ENCODE measurements at places on chromosomes 16 and 17.

DNA sequence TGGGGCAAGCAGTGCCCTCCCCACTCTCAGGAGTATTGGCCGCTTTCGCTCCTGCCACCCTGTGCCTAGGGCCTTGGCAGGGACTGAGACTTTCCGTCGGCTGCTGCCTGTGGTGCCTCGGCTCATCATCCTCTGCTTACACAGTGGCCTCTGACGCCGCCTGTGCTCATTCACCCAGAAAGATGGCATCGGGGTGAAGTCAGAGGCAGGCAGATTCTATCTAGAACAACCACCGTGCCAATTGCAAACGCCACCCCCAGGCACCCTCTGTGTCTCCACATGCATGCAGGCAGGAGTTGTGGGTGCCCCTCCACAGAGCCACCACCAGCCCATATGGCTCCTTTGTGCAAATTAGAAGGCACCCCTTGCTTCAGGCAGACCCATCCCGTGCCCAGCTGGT is 154.2 kb upstream of the GSE1 start:
- no peak for DNase-seq

DNA sequence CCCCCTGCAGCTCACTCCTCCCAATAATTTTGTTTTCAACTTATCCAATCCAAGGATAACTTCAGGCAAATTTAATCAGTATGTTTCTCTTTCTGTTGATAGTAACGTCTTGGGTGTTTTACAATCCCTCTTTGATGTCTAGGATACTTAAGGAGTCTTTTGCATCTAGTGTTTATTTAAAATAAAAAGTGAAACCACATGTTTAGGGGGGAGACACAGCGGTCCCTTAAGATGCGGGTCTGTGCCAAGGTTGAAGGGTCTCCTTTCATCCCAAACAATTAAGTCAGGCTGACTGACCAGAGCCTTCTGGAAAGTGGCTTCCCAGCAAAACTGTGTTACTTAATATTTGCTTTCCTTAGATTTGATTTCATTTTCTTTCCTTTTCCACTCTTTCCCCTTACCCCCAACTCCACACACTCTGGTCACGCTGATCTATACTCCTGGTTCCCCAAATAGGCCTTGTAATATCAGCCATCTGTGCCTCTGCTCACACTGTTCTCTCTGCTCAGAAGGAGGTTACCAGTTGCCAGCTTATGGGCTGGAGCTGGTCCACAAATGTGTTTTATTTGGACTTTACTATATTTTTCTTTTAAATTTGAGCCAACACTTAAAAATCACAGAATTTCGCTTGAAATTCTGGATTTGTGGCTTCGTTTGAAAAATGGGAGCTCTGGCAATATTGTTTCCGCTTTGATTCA is 11.2 kb downstream of the ANKS4B start:
- DNase-seq = no peak

GRCh38 chr17:64092113-64092512 is 37.8 kb downstream of the ERN1 start:
- DNase-seq = no peak

DNA sequence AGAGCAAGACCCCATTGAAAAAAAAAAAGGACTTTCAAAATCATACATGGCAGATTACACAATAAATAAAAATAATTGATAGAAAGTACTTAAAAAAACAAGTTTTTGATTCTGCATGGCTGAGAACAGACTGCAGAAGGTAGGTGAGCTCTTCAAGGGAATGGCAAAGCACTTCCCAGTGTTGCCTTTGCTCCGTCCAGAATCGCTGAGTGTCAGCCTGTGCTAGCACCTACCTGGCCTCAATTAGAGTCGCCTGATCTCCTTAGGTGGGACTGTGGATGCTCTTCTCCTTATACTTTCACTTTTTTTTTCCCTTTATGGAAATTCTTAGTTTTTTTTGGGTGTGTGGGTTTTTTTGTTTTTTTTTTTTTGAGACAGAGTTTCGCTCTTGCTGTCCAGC is 6.0 kb upstream of the TMEM220 start:
- DNase-seq = no peak

DNA sequence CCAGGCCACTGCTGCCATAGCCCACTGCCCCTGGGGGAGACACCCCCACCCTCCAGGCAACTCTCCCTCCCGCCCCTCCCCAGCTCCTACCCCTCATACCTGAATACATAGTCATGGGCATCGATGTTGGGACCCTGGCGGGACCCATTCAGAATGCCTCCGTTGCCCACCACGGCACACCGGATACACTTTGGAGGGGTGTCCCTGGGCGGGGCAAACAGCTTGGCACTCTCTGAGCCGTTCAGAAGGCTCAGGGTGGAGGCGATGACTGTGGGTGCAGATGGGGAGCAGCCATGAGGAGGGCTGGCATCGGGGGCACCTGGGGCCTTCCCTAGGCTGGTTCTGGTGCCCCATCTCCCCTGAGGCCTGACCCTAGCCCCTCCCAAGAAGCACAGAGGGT is 12.6 kb downstream of the ST6GALNAC2 start:
- no peak for DNase-seq

GRCh38 chr17:65130832-65131231 is 6.3 kb upstream of the RGS9 start:
- DNase-seq = no peak

DNA sequence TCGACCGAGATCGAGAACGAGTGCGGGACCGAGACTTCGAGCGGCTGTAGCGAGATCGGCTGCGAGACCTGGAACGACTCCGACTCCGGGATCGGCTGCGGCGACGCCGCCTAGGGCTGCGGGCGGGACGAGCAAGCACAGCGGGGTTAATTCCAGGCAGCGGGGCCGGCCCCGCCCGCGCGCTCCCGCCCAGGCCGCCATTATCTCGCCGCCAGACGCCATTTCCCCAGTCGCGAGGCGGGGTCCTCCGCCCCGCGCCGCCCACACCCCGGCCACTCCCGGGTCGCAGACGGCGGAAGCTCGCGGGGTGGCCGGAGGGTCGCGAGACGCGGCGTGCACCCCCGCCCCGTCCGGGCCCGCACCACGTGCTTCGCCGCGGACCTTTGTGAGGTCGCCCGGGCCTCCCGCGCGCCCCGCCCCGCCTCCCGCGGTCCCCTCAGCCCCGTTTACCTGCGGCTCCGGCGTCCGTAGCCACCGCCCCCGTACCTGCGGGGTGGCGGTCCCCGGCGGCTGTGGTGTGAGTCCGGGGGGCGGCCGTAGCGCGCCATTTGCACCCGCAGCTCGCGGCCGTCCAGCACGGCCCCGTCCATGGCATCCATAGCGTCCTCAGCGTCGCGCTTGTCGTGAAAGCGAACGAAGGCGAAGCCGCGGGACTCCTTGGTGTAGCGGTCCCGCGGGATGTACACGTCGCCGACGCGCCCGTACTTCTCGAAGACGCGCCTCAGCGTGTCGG is 616 bp downstream of the SRSF2 start:
- peak; percentile 40 for DNase-seq

- no peak for DNase-seq
These were observed 37.7 kb downstream of the USP32 start for GRCh38 chr17:60354223-60354622.

- DNase-seq = no peak
These were observed 23.2 kb downstream of the ITGB3 start for GRCh38 chr17:47276868-47277267.

DNA sequence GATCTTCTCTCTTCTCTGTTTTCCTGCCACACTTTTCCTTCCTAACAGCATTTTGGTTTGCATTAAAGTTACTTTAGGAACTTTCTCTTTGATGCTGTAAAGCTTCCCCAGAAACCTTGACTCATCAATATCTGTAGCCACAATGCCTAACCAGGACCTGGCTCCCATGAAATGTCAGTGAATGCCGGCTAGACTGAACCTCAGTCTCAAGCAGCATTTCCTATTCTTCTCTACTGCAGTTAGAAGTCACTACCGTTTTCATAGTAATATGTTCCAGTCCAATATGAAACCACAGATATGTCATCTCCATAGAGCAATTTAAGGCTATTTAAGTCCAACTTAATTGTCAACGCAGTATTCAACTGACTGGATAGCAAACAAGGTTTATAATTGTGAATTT is 28.9 kb downstream of the ITFG1 start:
- DNase-seq = no peak

DNA sequence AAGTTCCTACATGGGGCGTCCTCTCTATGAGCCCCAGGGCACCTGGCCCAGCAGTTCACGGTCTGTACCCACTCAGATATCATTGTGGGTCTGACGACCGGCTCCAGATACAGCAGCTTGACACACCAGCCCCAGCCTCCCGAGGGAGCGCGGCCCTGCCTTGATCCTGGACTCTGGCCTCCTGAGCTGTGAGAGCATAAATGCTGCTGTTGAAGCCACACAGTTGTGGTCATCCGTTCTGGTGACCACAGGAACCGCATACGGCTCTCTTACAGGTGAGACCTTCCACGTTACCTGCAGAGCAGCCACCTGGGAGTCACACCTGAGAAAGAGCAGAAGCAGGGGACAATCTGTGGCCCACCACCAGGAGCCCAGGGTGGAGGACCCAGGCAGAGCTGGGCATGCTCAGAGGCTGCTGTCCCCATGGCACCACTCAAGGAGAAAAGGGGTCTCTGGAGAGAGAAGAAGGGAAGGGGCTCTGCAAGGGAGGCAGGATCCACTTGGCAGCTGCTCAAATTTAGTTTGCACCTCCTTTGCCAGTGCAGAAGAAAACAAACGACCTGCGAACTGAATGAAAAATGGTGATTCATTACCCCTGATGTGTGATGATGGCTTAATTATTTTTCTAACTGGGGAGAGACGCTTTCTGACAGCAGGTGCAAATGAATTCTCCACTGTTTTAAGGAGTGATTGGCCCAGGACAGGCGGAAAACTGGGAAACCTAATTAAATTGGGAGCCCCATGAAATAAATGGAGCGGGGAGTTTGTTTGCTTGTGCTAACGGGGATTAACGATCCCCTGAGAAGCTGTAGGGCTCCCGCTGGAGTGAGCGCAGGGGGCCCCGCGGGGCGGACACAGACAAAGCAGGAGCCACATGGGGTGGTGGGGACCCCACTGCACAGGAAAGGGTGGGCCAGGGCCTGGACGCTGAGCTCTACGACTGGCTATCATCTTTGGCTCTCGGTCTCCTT is 208.9 kb downstream of the RBFOX3 start:
- DNase-seq = no peak

DNA sequence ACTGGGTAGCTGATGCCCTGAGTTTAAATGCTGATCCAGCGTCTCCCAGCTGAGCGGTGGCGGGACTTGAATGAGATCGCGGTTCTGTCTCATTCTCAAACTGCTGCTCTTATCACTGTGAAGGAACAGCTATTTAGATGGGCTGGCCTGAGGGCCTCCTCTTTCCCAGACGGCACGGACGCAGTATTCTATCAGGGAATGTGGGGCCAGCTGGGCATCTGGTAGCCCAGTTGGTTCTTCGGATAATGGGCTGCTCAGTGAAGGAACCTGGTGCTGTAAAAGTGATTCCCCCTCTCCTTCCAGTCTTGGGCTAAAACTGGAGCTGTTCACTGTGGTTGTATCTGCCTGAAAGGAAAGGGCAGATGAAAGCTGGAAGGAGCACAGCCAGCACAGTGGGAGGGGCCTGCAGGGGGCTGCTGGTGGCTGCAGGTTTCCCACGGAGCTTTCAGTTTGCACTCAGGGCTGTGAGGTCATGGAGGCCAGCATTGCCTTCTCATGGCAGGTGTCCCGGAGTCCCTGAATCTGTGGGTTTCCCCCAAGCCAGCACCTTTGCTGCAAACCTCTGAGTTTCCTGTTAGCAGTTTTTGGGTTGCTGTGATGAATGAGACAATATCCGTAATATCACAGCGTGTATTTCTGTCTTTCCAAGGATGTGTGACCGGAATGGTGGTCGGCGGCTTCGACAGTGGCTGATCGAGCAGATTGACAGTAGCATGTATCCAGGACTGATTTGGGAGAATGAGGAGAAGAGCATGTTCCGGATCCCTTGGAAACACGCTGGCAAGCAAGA is 3.6 kb downstream of the IRF8 start:
- DNase-seq = peak; percentile 93

- no peak for DNase-seq
These were observed 29.5 kb downstream of the RNF43 start for GRCh38 chr17:58387834-58388233.

- no peak for DNase-seq
These were observed 64.9 kb downstream of the SPACA3 start for GRCh38 chr17:33056399-33057146.

DNA sequence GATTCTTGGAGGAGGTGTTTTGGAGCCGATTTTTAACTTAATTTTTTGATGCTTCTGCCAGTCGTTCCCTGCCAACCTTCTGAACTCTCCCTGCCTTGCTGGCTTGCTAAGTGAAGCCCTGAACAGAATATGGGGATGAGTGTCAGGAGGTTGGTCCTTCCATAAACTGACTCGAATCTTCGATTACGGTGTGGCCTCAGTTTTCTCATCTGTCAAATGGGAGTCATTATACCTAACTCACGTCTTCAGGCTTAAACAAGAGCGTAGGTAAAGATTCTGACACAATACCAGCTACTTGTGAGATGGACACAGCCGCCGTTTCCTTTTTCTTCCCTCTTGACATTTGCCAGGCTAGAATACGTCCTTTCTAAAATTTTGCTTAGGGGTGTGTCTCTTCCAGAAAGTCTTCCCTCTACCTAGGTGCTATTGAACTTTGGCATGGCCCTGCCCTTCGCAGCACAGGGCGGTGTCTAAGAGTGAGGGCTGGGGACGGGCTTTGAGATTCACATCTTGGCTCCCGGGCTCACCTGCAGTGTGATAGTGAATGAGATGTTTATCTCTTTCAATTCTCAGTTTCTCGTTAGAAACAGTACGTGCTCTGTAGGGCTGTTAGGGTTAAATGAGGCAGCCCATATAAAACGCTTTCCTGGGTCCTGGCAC is 190.6 kb upstream of the SDK2 start:
- DNase-seq = no peak

GRCh38 chr17:41849251-41849990 is 11.8 kb downstream of the KLHL10 start:
- no peak for DNase-seq

DNA sequence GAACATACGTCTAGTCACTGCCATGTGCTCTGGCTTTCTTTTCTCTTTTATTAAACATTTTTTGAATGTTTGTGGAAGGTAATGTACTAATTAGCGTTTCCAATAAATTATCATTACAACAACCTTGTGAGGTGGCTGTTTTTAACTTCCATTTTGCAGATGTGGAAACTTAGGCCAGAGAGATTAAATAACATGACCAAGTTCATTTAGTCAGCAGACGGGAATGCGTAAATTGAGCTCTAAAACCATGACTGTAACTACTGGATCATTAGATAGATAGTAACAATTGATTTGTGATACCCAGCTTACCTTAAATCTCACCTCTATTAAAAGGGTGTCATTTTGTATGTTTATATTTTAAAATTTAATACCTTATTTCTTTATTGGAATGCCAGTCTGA is 49.4 kb downstream of the RABEP1 start:
- no peak for DNase-seq

- no peak for DNase-seq
These were observed 13.7 kb downstream of the DHX38 start for GRCh38 chr16:72107371-72107770.
